GM12891 (cell line): ENCODE measurements at places on chromosomes 6 and 20.

- no peak for DNase-seq
Observed at GRCh38 chr6:140857739-140858380, 1274.9 kb upstream of the GJE1 start.

DNA sequence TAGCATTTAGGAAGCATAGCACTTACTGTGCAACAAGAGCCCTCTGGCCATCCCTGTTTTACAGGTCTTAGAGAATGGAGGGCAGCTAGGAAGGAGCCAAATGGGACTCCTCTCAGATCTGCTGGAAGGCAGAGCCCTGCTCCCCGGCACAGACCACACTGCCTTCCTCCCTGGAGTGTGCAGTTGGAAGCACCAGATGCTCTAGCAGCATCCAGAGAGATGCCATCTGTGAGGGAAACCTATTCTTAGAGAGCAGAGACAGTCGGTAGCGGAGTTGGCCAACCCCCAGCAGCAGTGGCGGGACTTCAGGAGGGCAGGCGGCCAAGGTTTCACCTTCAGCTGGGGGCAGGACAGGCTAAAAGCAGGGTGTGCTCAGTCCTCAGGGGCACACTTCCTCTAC lies 16.7 kb upstream of the E2F1 start:
- DNase-seq: no peak

DNA sequence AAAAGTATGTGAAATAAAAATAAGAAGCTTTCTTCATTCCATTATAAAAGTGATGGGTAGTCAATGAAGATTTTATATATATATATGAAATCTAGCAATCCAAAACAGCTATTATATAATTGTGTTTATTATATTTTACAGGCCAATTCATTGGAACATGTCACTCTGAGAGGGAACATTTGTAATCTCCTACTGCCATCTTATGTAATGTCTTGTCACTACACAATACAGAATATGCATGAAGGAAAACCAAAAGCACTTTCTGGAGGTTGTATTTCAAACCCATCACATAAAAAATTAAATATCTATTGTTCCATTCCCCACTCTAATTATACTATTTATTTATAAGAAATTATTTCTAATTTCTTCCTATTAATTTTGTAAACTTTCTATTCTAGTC lies 31.5 kb upstream of the IRAK1BP1 start:
- no peak for DNase-seq

DNA sequence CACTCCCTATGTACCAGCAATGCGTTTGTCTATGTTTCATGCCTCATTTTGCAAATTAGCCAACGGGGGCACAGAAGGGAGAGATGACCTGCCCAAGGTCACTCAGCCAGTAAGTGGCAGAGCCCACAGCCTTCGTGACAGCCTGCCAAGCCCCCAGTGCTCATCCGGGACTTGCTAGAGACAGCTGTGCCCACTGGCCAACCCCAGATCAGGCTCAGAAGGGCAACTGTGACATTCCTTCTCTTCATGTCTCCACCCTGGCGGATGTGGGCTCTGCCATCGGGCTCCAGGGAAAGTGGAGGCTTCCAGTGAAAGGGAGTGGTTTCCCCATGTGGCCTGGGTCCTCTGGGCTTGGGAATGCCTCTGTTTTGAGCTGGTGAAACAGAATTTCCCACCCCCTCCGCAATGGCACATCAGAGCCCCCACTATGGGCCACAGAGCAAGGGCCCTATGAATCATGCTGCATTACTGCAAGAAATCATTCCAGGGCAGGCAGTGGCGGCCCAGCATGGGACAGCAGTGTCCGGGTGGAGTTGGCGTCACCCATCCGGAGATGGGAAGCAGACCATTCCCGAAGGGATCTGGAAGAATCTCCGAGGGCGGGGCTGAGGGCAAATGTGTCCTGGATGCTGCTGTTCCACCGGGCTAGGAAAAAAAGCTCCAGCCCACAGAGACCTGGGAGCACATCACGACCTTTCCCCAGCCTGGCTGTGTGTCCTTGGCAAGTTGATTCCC lies 9.1 kb downstream of the RSPO4 start:
- no peak for DNase-seq

DNA sequence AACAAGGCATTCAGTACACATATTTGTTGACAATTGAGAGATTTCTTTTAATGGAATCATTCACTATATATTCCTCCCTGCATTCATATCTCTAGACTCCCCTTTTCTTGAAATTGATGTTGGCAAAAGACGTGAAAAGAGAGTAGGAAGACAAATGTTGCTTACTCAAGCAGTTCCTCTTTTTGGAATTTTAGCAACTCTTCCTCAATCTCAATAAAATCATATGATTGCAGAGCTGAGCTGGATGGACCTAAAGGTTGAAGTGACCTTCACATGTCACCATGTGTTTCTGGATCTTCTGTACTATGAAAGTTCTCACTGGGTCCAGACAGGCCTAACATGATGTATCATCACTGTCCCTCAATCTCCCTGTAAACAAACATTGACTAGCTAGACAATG lies 18.6 kb downstream of the ADGRF1 start:
- DNase-seq: no peak

DNA sequence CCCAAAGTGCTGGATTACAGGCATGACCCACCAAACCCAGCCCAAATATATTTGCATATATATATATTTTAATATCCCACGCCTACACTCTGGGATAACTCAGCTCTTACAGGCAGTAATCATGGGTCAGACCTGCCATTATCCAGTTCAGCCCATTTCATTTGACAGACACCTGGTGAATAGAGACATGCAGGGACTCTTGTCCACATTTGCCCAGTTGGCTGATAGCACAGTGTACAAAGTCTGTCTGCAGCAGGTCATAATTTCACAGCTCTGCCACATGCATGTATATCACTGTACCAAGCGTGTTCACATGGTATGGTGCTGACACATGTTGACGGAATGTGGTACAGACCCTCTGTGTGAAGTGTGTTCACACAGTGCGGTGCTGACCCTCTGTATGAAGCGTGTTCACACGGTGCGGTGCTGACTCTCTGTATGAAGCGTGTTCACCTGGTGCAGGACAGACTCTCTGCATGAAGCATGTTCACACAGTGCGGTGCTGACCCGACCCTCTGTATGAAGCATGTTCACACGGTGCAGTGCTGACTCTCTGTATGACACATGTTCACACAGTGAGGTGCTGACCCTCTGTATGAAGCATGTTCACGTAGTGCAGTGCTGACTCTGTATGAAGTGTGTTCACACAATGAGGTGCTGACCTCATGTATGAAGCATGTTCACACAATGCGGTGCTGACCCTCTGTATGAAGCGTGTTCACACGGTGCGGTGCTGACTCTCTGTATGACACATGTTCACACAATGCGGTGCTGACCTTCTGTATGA lies 10.3 kb upstream of the SERPINB1 start:
- DNase-seq: no peak
